ENCODE measurements at places on chromosomes 13 and 19.
A peak's percentile ranks its signal among the peaks of the same experiment; 100 is the strongest.

GRCh38 chr19:19997656-19998268 is 41.5 kb downstream of the ZNF682 start:
- DNase-seq, result no peak

- DNase-seq, result no peak
Measured at GRCh38 chr19:16715611-16716010, 4.0 kb upstream of the NWD1 start.

DNA sequence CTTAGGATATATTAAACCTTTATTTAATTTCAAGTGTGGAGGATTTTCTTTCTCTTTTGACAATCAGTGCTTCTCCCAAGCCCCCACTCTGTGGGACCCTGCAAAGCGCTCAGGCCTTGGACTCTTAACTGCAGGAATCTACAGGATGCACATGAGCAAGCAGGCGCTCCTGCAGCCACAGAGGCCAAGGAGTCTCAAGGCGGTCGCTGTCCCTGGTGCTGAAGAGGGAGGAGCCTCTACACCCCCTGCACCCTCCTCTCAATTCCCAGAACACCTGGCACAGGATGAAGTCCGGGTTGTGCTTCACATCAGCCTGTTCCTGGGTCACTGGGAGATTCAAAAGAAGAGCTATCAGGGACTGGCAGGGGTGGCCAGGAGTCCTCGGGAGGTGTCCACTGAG is 13.5 kb downstream of the OR10H4 start:
- no peak for DNase-seq

GRCh38 chr13:27347211-27347772 is 76.7 kb downstream of the RASL11A start:
- DNase-seq, result no peak

- no peak for DNase-seq
Measured at GRCh38 chr13:29162638-29163235, 342.6 kb downstream of the MTUS2 start.

GRCh38 chr19:46372901-46373490 is 26.1 kb downstream of the PPP5C start:
- peak; percentile 33 for DNase-seq

DNA sequence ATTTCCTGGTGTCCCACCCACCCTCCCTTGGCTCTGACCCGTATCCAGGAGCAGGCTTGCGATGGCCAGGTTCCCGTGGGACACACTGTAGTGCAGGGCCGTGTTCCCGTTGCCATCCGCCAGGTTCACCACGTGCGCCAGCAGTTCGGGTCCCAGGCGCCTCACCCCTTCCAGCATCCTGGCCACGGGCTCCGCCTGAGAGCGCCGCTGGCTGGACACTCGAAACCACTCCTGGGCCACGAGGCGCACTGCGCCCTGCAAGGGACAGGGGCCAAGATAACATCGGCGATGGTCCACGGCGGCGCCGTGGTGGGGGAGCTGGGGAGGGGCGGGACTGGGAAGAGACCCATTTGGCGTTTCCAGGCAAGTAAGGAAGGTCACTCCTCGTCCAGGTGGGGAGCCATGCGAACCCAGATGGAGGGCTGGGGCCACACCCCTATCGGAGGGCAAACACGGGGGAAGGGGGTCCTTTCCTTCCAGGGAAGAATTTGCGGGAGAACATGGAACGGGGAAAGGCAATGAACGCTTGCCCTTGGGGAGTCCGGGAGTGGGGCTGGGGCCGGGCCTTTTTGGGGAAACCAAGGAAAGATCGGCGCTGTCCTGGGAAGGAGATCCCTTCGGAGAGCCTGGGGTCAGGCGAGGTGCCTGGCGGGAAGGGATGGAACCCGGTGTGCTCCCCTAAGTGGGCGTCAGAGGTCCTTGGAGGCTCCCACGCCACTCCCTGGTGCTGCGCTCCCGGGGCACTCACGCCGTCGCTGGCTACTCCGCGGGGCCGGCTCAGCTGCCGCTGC is 9.9 kb downstream of the KANK3 start:
- DNase-seq, result no peak

DNA sequence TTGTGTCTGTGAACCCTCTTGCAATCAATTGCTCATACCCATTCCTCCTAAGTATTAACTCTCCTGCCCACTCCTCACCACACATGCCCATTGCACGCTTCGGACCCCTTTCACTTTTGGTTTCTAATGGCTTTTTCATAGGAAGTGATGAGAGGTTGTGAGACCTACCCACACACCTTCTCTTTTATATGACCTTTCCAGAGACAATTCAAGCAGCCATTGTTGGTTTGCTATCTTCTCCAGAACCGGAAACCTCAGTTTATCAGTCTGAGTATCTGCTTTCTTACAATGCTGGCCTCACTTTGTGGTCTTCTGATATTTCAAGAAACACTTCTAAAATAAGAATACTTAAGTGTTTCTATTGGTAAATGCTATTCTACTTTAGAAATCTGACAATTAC is 1550.8 kb upstream of the SLC10A2 start:
- DNase-seq, result no peak

DNA sequence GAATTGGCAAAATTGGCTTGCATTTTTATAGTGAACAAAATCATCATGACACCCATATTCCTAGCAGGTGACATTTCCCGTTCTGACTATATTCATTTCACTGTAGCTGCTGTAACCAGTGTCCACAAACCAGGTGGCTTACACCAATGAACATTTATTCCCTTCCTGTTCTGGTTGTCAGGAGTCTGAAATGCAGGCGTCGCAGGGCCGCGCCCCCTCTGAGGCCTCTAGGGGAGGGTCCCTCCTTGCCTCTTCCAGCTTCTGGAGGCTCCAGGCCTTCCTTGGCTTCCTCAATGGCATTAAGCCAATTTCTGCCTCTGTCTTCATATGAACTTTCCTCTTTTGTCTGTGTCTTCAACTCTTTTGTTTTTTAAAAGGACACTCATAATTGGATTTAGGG is 6.5 kb upstream of the RLN3 start:
- no peak for DNase-seq

GRCh38 chr13:73898276-73898675 is 235.9 kb downstream of the KLF12 start:
- peak; percentile 9 for DNase-seq

DNA sequence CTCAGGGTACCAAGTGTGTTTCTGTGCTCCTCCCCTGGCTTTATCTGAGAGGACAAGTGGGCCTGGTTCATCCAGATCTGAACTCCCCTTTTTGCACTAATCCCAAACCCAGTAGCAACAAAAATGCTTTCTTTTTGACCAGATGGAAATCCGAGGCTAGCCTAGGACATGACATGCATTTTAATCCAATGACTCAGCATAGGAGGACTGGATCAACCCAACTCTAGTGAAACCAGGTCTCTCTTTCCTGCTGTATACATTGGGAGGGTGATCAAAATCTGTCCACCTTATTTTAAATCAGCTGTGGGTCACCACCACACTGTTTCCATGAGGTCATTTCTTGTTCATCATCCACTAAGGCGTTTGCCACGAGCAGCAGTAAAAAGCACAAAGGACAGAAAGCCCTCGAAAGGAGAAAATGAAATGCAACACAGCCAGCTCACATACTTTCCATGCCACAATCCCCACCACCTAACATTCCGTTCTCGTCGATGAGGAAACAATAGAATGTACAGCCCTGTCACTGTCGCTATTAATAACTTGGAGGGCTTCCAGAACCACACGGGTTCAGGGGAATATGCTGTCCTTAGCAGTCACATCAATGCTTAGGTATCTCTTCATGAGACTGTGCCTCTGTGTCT is 543.0 kb downstream of the IRS2 start:
- DNase-seq, result no peak

DNA sequence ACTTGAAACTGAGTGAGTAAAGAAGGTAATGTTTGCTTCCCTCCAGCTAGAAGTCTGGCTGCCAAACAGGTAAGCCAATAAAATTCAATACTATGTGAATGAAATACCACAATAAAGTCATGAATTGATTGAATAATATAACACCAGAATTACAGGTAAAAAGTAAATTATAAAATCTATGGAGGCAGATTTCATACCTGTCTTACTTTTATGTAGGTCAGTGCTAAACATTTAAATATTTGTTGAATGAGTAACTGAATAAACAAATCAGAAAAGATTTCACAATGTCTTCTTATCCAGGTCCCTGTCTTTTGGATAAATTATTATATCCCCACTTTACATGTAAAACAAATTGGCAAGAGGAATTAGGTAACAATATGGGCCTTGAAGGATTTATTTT is 62.7 kb downstream of the MICU2 start:
- no peak for DNase-seq

DNA sequence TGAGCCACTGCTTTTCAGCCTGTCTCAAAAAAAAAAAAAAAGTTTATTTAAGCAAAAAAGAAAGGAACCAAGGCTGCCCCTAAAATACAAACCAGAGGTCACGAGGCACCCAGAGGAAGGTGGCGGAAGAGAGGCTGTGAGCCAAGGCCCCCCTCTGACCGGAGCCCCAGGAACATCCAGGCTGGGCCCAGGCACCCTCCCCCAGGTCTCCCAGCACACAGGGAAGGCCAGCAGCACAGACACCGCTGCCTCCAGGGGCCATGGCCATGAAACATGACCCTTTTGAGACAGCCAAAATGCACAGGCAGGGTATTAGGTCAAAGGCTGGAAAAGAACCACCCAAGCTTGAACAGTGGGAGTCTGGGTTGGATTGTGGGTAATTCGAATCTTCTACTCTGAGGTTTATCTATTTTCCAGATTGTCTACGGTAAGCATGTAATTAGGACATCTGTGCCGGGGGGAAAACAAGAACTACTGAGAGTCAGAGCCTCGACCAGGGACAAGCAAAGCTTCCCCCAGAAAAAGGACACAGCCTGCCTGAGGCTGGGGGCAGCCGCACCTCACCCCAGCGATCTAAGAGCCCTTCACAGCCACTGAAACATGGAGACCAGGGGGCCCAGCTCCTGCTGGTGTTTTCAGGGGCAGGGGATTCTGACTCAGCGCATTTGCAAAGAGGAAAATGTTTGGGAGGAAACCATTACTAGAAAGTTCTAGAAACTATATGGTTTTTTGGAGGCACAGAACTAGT is 8.4 kb downstream of the PEX11G start:
- no peak for DNase-seq

DNA sequence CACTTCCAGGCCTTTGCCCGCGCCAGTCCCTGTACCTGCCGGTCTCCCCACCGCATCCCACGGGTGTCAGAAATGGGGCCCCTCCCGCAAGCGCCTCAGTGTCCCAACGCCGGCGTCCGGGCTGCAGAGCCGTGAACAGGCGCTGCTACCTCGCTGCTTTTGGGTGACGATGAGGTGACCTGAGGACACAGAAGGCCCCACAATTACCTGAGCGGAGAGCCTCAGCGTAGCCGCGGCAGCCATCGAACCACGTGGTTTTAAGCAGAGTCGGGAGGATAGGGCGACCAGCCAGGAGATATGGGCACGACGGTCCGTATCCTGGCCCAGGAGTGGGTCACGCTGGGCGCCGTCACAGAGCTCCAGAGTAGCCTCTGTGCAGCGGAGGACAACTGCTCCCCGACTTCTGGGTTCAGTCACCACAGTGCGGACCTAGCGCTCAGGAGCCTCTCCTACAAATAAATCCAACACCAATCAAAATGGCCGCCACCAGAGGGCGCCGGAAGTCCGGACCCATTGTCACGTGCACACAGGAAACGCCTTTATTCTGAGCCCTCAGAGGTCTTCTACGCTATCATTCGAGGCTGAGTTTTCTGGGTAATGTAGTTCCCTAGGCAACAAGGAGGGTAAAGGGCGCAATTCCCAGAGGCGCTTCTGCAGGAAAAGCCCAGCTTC is at the start of gene ZNF814:
TSS of gene ZNF814 (minus strand) at position 478 of the 672 bp plus-strand sequence. CDS start at position 243, 235 bp downstream.
- DNase-seq, result peak; percentile 57

GRCh38 chr19:11560404-11561051 is 1.5 kb upstream of the ELOF1 start:
- DNase-seq, result peak; percentile 45

DNA sequence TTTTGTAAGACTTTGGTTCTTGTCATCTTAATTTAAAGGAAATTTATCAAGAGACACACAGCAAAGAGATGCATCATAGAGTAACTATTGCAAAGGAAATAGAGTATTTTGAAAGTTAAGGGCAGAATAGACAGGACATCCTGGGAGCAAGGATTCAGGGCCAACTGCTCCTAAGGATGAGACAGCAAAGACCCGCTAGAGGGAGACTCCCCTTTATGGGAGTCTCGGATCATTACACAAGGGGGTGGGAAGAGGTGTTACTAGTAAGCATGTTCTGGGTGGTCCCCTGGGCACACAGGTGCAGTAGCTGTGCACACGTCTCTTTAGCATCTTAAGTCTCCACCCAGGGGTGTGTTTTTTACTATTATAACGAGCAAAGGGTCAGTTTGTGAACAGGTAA is 9.6 kb downstream of the ZSCAN5C start:
- DNase-seq, result no peak

GRCh38 chr13:63088226-63088625 is 1672.6 kb upstream of the PCDH20 start:
- no peak for DNase-seq
